ENCODE measurements at places on chromosomes 3 and 15.

DNA sequence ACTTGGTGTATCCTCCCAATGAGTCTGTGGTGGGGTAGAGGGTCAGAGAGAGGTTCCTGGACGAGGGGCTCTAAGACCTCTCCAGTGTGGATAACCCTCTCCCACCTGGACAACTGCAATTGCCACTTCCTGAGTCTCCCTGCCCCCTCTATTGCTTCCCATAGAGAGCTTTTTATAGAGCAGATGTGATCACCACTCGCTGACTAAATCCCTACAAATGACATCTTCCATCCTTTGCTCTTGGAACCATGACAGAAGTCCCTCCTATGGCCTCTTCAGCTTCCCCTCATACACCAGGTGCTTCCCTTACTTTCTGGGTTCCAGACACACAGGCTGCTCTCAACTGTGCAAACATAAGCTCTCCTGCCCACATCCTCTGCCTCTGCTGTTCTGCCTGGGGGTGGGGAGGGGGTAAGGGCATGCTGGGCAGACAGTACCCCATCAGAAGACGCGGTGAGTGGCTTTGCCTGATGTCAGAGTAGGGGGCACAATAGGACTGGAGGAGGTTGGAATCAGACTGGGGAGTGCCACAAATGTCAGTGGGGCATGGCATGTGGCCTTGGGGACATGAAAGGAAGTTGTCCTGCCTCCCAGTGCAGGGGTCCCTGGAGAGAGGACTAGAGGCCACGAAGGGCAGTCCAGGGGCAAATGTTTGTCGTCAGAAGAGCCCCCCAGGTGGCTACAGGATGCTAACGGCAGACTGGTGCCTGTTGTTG, 15.2 kb downstream of the ITIH3 start:
- no peak for DNase-seq

- DNase-seq: no peak
Observed at GRCh38 chr15:29196290-29196689, 73.3 kb downstream of the NSMCE3 start.

DNA sequence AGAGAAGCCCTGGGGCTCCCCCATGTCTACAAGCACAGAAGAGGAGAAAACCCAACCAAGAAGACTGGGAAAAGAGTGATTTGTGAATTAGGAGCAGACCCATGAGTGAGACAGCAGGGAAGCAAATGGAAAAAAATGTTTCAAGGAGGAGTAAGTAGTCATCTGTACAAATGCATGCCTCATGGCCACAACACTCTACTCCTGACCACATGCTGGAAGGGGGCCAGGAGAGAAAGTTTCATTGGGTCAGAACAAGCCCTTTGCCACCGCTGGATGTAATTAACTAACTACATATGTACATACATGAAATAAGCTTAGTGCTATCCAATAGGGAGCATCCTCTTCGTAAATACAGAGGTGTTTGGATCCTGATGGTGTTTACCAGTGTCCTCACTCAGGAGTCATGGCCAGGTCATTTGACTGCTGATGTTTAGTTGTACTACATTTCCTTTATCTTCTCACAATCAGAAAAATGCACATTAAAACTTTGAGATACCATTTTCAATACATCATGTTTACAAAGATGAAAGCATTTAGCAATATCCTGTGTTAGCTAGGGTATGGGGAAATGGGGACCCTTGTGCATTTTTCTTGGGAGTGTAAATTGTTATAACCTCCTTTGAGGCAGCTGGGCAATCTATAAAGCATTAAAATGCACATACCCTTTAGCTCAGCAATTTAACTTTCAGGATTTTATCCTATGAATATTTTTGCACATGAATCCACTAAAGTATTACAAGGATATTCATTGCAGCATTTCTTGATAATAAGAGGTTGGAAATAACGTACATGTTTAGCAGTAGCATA, 27.1 kb downstream of the CLRN1 start:
- no peak for DNase-seq

DNA sequence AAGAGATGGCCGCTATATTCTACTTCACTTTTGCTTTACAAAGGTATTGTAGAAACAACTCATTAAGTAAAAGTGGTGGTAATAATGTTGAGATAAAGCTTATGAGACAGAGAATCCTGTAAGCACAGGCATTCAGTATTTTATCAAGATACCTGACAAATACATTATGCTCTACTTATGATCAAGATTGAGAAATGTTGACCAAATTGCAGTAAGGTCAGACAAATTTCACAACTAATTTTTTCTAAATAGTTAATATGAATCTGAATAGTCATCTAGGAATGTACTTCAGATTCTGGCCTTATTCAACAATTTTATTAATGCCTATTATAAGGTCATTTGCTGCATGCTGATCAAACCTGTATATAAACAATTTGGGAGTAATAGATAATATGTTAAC, 95.1 kb upstream of the MBNL1 start:
- DNase-seq: no peak

DNA sequence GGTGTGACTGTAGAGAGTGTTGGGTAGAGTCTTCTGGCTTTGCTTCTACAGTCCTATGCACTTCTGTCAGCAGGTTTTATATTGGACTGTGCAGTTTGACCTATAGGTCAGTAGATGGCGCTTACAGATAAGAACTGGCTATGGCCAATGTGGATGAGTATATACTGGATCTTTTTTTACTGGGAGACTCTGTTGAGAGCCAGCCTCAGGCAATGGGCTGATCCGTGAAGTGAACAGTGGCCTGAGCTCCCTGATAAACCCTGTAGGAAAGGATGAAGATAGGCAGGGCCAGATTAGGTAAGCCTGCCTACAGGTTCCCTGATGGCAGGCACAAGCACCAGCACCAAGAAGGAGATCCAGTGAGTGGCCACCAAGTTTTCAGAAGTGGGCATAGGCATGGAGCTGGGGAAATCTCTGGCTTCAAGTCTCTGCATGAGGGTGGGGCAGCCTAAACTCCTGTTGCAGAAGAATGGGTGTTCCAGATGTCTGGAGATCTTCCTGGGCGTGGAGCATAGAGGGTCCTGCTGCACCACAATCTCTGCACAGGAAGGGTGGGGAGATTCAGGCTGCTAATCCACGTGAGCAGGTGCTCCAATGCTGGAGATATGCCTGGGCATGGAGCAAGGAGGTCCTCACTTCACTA, 326.0 kb upstream of the SGO1 start:
- DNase-seq: no peak

- DNase-seq: no peak
Observed at GRCh38 chr3:66797889-66798560, 200.1 kb upstream of the KBTBD8 start.

DNA sequence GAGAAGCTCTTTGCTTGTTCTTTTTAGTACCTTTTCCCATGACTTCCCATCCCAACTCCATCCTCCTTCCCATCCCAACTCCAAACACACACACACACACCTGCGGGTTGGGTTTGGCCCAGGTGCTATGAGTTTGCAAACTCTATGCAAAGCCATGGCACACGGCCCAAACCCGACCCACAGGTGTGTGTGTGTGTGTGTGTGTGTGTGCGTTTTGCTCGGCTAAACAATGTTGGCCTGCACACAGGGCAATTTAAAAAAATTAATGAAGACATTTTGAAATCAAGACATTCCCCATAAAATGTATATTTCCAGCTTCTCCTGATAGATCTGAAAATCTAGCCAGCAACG, 103.7 kb upstream of the TLE3 start:
- no peak for DNase-seq

DNA sequence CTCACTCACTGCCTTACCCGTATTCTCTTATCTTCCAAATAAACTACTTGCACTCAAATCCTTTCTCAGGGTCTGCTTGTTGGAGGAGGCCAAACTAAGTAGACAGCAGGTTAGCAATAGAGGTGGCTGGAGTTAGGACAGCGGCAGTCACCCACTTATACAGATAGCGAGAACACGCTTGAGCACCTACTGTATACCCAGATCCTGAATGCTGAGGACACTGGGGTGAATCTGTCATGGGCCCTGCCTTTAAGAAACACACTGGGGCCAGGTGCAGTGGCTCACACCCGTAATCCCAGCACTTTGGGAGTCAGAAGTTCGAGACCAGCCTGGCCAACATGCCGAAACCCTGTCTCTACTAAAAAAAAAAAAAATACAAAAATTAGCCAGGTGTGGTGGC, 38.0 kb upstream of the TSEN2 start:
- no peak for DNase-seq

GRCh38 chr15:80957976-80958375, 31.6 kb downstream of the MESD start:
- no peak for DNase-seq

- DNase-seq: peak; percentile 64
Observed at GRCh38 chr15:52503788-52504496, 24.7 kb downstream of the MYO5A start.

- no peak for DNase-seq
Observed at GRCh38 chr3:33438284-33438668, 1.9 kb downstream of the UBP1 start.

GRCh38 chr3:54826251-54826691, 101.6 kb downstream of the LRTM1 start:
- DNase-seq: no peak

GRCh38 chr3:73432023-73432705, 192.6 kb downstream of the PDZRN3 start:
- DNase-seq: no peak

DNA sequence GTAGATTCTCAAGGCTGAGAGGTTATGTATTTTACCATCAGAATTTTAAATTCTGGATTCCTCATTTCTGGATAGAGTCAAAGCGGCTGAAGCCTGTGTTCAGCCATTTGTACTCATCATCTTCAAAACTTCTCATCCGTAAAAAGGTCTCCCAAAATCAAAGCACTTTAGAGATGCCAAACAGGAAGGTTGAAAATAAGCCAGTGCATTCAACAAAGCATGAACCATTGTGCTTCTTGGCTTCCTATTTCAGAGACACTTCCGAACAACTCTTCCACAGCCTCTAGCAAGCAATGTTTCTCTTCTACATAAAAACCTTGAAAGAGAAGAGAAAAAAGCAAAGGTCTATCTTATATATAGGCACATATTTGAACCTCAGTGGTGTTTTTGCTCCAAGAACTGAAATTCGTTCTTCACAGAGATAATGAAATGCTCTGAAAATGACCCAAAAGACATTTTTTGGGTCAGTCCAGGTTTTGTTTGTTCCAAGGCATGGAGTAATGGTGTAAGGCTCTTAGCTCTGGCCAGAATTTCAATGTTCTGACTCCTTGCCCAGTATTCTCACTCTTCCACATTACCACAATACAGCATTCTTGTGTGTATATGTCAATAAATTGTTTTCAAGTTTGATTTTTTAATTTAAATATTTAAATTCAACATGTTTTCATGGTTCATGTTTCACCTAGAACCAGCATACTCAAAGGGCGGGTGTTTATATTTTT, 163.1 kb downstream of the STAC start:
- DNase-seq: no peak

DNA sequence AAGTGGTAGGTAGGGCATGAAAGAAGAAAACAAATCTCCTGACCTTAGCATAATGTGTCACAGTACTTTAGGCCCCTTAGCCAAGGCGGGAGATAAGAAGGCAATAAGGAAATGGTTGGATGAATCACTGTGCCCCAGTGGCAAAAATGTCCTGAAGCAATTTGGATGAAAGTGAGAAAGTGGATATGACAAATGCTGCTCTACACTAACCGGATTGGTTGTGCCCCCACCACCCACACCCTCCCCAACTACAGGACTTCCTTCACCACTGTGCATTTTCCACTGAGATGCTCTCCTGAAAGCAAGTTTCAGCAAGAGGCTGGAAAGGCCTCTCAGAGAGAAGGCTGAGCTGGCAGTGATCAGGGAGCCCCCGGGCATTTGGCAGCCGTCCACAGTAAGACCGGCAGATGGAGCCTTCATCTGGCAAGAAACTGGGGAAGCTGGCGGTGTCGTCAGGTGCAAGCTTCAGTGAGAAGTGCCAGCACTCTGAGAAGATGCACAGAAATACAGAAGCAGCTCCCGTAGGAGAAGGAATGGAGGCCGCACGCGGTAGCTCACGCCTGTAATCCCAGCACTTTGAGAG, 63.8 kb downstream of the ATP1B3 start:
- no peak for DNase-seq

- DNase-seq: no peak
Observed at GRCh38 chr15:51550841-51551240, 71.7 kb downstream of the DMXL2 start.

DNA sequence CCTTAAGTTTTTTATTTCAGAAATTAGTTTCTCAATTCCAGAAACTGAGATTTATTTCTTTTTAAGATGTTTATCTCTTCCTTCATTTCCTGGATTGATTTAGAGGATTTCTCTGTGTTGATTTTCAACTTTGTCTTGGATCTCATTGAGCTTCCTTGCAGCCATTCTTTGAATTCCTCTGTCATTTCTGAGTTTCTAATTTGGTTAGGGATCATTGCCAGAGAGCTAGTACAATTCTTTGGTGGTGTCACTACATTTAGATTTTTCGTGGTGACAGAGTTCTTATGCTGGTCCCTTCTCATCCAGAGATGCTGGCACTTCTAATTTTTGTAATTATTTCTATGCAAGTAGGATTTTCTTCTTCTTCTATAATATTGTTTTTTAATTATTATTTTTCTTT, 691.1 kb upstream of the NAALADL2 start:
- DNase-seq: no peak

- DNase-seq: no peak
Observed at GRCh38 chr3:154775821-154776548, 304.1 kb upstream of the MME start.

GRCh38 chr3:125496701-125497100, 23.3 kb downstream of the SNX4 start:
- no peak for DNase-seq

- no peak for DNase-seq
Observed at GRCh38 chr3:138803006-138803653, 31.6 kb downstream of the PIK3CB start.

GRCh38 chr15:67769497-67770357, 55.6 kb upstream of the SKOR1 start:
- no peak for DNase-seq
